Sigmoid colon (tissue), 7 donors: ENCODE measurements at places on chromosomes 16 and 17. TPM values are rescaled to one million over a fixed set of nuclear protein-coding genes. Genes with fewer than 3 reads are reported as not detected.
A peak's percentile ranks its signal among the peaks of the same experiment; 100 is the strongest.

DNA sequence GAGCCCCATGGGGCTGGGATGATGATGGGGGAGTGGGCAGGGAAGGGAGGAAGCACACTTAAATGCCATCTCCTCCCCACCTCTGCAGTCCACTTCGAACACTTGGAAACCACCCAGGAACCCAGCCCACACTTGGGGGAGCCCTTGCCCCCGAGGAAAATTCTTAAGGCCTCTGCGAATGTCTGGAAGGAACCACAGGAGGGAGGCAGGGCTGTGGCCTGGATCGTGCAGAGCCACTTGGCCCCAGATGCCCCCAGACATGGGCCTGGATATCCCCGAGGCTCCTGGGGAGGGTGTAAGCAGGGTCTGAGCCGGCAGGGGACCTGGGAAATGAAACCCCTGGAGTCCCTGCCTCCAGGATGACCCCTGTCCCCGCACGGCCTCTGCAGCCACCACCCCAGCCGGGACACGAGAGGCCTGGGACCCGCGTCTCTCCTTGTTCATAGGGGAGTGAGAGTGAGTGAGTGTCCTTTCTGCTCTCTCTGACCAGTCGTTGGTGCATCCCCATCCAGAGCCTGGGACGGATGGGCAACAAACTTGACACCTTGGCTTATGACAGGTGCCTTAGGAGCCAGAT, 11.8 kb upstream of the MTSS2 start:
- no peak for DNase-seq

Gene OR3A2
- not detected for total RNA-seq

GRCh38 chr17:55496094-55496881, 15.0 kb downstream of the SMIM36 start:
- no peak for DNase-seq

- DNase-seq = no peak
Measured at GRCh38 chr16:69589434-69590269, 23.9 kb downstream of the NFAT5 start.

GRCh38 chr17:46121841-46122485, 71.3 kb downstream of the KANSL1 start:
- no peak for DNase-seq

- DNase-seq = peak; percentile 95
Measured at GRCh38 chr17:30831663-30832437, at the start of gene ATAD5. Gene ATAD5 (plus strand): TSS chr17:30831966. CDS start chr17:30832348, 382 bp downstream.

DNA sequence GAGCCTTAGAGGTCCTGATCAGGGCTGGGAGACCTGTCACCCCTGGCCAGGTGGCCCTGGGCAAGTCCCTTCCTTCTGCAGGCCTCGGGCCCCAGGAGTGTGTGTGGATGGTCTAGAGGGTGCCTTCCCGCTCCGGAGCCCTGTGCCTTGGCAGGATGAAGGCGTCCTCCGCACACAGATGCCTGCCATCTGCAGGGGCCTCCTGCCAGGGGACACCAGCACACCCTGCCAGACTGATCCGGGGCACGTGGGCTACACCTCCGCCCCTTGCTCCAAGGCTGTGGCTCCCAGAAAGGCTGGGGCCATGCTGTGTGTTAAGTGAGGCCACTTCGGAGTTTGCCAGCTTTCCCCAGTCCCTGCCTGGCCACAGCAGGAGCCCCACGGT, 30.7 kb downstream of the NPTX1 start:
- DNase-seq = no peak

- DNase-seq = peak; percentile 62
Measured at GRCh38 chr17:35740997-35741931, 9.8 kb downstream of the RASL10B start.

GRCh38 chr17:31596382-31597323, 205.2 kb downstream of the RAB11FIP4 start:
- DNase-seq = peak; percentile 91

Gene HBQ1
- not detected for total RNA-seq

DNA sequence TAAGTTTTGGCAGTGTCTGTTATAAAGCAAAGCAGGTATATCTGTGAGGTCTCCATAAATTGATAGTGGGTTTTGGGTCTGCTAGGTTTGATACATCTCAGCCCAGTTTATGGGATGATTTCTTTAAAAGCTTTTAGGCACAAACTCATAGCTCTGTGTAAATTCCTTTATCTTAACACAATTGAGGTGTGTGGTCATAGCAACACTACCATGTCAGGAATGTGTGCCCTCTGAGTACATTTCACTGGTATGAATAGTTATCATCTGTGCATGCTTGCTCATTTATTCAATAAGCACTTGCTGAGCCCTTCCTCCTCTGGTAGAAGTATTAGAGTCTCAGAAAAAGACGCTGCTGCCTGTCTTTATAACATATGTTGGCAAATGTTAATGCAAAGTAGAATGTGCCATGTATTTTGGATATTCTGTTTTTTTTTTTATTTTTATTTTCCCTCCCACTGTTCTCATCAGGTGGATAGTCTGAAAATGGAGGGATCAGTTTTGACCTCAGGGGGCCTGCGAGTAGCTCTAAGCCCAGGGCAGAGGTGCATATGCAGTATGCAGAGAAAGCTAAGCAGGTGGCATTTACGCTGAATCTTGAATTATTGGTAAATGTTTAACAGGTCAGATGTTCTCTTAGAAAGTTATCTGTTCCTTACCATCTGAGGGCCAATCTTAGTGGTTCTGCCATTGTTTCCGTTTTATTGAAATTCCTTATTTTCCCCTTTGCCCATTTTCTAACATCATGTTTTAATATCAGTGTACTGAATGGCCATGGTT, 90.7 kb downstream of the WNT3 start:
- DNase-seq = no peak

DNA sequence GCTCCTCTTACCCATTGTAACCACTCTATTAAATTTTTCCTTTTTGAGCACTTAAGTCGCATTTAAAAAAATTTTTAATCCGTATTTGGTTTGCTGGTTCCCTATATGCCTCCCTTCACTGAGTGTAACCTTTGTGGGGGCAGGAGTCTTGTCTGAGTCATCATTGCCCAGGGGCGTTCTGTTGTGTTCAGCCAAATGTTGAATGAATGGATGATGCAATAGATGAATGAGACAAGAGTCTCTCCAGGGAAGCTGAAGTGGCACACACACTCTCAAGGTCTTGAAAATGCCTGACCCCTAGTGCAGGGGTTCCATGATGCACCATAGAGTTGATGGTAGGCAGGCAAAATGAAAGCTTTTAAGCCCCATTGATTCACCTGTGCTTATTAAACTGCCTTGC, 123.0 kb upstream of the RBFOX1 start:
- no peak for DNase-seq

Gene CYBC1
- 39.9 TPM for total RNA-seq

DNA sequence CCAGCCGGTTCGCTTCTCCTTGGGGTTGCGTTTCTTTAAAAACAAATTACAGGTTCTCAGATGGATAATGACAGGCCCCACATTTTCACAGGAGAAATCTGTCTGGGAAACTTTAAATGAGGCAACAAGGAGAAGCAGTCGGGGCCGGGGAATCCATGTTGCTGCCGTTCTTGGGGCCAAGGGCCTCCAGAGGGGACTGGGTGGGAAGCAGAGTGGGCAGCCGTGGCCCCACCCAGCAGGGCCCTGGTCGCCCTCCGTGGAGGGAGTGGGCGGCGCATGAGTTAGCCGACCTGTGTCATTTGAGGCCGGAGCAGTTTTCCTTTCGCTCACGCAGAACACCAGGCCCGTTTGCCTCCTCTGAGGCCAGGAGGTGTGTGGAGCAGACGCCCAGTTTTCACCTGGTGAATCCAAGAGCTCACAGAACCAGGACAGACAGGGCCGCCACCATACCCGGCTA, 207.7 kb upstream of the CIBAR2 start:
- no peak for DNase-seq

- DNase-seq = no peak
Measured at GRCh38 chr16:19515757-19516156, 6.1 kb downstream of the GDE1 start.

Gene HOXB2
- 44.9 TPM for total RNA-seq

- no peak for DNase-seq
Measured at GRCh38 chr17:29133121-29133713, 47.0 kb downstream of the MYO18A start.

- no peak for DNase-seq
Measured at GRCh38 chr17:81332914-81333528, 37.9 kb upstream of the SLC38A10 start.

GRCh38 chr17:36070427-36070826, 6.4 kb downstream of the CCL18 start:
- no peak for DNase-seq

- DNase-seq = no peak
Measured at GRCh38 chr17:1592751-1593629, 30.4 kb upstream of the PITPNA start.

GRCh38 chr17:68468788-68469187, 11.5 kb upstream of the WIPI1 start:
- DNase-seq = no peak

GRCh38 chr17:32719689-32720088, 157.2 kb downstream of the MYO1D start:
- DNase-seq = no peak

DNA sequence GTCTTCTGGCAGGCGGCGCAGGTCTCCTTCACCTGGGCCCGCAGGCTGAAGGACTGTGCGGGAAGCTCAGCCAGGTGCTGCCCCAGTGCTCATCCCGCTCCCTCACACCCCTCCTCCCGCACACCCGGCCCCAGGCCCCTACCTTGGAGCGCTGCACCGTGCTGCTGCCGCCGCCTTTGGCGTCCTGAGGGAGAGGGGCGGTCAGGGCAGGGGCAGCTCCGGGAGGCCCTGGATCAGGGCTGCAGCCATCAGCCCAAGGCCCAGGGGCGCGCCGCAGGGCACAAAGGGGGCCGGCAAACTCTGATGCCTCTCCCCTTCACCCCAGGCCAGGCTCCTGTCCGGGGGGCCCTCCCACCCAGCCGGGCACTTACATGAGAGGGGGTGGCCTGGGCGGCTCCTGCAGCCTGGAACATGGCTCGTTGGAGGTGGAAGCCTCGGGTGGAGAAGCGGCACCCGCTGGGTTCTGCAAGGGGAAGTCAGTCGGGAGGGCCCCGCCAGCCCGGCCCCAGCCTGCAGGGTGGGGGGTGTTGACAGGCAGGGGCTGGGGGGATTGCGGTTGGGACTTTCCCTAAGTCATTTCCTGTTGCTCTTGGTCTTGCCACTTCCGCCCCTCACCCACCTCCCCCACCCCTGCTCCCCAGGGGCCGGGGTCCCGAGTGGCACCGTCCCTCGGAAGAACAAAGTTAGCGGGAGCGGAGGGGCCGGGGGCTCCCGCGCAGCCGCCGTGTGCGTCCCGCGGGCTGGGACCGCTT, 863 bp downstream of the LIMD2 start:
- DNase-seq = peak; percentile 78

DNA sequence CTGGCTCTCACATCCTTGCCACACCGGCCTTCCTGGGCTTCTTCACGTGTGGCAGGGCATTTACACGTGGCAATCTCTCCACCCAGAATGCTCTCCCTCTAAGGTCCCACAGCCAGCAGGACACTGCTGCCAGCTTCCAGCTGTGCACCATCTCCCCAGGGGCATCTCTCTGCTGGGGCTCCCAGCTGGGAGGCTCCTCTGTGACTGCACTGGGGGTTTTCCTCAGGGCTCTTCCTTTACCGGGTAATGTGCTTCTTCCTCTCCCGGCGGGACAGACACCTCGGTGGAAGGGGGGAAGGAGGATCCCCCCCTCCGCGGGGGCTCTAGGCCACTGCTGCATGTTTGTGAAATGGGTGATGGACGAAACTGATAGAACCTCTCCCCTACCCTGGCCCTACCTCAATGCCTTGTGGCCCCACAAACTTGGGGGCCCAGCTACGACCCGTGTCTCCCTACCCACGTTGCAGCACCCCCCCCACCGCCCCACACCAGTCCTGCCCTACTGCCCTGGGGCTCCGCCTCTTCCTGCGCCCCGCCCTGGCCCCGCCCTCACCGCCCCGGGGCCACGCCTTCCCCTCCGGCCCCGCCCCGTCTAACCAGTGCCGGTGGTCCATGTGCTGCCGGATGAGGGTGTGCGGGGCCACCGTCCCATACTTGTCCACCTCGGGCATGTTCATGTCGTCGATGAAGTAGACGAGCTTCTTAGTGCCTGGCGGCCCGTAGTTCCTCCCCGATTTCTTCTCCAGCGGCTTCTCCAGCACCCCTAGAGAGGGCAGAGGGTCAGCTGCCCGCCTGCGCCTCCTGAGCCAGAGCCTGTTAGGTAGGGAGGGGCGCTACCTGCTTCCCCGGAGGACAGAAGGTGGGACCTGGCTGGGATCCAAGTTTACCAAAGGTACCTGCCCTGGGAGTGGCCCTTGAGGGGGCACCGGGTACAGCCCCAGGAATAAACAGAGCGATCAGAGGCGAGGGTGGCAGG, 92.6 kb downstream of the DNAH17 start:
- DNase-seq = no peak

DNA sequence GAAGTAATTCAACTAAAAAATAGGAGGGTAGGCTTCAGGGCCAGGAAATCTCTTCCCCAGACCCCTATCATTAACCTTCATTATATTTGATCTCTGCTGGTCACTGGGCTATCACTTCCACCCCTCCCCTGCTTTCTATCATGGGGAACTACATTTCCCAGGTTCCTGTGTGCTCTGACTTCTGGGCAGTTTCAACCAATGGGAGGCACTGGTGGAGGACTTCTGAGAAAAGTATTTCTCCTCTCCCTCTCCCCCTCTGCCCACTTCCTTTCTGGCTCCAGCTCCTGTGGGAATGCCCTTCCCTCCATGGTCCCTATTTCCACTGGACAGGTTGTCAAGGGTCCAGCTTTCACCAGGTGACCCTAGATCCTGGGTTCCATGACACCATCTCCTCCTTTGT, 364.4 kb downstream of the C16orf95 start:
- DNase-seq = no peak

GRCh38 chr17:63963123-63963522, 9.6 kb downstream of the SCN4A start:
- no peak for DNase-seq
